ENCODE measurements at places on chromosomes 5 and 9.
A peak's percentile ranks its signal among the peaks of the same experiment; 100 is the strongest.

DNA sequence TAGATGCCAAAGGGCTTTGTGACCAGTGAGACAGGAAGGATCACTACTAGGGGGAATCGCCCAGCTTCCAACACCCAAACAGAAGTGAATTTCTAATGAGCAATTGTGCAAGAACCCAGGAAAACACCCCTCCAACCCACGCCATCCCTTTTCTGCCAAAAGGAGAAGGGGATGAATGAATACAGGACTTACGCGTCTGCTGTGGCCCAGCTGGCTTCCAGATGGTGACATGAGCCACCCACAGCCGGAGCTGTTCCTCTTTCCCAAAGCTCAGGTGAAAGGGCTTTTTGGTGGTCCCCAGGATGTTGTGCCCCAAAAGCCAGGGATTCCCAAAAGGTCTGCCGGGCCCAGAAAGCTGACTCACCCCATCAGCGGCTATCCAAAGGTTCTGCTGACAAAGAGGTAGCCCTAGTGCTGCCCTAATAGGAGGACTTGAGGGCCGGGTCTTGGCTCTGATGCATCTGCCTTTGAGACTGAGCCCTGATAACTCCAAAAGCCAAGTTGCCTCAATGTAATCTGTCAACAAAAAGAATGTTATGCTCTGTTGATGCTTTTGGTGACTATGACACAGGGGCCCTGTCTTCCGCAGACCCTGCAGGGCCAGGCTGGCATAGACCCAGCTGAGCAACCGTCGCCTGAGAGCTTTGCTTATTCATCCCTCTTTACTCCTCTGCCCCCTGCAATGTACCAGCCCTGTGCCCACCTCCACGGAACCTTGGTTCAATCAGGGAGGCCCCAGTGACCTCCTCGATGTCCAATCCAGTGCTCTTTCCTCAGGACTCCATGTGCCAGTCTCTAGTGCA, 14.5 kb downstream of the GSN start:
- peak; percentile 51 for DNase-seq

DNA sequence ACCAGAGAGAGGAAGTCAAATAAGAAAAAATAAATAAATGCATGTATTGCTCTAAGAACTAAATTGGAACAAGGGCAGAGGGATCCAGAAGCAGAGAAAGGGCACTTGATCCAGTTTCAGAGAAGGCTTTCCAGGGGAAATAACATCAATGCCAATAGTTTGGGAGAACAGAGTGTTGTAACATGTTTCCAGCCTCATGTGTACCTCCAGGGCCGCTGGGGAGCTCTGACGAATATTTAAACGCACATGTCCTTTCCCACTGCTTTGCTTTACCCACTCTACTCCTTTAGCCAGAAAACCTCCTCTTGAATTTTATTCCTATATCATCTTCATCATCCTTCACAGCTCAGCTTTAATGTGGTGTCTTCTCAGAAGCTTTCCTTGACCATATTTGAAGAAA, 233.7 kb downstream of the ENC1 start:
- no peak for DNase-seq

GRCh38 chr5:26761045-26761444, 277.3 kb downstream of the CDH9 start:
- DNase-seq, result no peak

- no peak for DNase-seq
These were observed 16.7 kb upstream of the UBQLN1 start for GRCh38 chr9:83724436-83724835.

DNA sequence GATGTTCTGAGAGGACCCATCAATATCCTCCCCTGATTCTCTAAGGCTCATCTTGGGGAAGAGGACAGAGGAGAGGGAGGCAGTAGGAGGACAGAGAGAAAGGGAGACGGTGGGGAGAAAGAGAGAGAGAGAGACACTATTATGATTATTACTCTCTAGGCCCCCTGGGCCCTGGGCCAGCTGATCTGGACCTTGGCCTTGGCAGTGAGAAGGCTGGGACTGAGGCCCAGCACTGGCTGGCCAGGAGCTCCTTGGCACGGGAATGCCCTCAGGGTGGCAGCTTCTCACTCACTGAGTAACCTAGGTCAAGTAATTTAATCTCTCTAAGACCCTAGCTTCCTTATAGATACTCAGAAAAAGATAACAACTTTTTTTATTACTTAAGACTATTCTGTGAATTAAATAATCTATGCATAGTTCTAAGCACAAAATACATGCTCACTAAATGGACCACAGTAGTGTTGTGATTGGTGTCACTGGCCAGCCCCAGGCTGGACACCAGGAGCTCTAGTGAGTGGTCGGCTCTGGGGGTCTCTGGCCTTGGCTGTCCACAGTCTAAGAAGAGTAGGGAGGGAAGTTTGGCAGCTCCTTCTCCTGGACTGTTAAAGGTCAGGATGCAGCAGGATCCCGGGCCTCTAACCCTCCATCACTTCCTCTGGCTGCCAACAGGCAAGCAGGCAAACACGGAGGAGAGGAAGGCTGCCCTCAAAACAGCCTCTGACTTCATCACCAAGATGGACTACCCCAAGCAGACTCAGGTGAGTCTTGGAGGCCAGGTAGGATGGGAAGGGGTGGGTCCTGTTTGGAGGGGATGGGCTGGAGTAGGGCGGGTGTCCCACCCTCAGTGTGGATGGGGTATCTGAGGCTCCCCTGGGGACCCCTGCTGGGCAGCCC, 50.0 kb downstream of the GSN start:
- DNase-seq, result no peak

Measured in astrocyte of the hippocampus (primary cell).